ENCODE measurements at places on chromosomes 1 and 21.

DNA sequence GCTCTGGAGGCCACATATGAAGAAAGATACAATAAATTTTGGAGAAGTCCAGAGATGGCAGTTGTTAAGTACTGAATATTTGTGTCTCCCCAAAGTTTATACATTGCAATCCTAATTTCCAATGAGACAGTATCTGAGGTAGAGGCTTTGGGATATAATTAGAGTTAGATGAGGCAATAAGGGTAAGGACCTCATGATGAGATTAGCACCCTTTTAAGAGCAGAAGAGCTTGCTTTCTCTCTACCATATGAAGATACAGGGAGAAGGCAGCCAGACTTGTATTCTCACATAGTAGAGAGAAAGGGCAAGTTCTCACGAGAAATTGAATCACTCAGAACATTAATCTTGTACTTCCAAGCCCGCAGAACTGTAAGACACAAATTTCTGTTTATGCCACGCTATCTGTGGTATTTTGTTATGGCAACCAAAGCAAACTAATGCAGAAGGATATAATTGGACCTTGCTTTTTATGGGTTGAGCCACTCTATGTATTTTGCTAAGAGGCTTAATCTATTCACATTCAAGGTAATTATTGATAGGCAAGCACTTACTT, 430.1 kb downstream of the KCNT2 start:
- no peak for DNase-seq

- no peak for DNase-seq
Measured at GRCh38 chr1:198246337-198246736, 89.5 kb downstream of the NEK7 start.

- DNase-seq, result peak; percentile 11
Measured at GRCh38 chr1:53929246-53929960, 16.1 kb downstream of the IFT25 start.

GRCh38 chr1:117803318-117803717, 126.1 kb downstream of the GDAP2 start:
- no peak for DNase-seq

GRCh38 chr21:46421756-46422555, 36.7 kb upstream of the DIP2A start:
- no peak for DNase-seq

Data from AG09319 (cell line).